Naive thymus-derived CD8-positive, alpha-beta T cell (primary cell): ENCODE measurements at places on chromosomes 1 and 21.

DNA sequence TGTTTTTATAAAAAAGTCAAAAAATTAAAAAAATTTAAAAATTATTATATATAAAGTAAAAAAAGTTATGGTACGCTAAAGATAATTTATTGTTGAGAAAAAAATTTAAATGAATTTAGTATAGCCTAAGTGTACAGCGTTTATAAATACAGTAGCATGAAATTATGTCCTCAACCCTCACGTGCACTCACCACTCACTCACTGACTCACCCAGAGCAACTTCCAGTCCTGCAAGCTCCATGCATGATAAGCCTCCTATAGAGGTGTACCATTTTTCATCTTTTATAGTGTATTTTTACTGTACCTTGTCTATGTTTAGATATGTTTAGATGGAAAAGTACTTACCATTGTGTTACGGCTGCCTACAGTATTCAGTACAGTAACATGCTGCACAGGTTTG is 5.1 kb downstream of the DISC1 start:
- DNase-seq, result no peak

DNA sequence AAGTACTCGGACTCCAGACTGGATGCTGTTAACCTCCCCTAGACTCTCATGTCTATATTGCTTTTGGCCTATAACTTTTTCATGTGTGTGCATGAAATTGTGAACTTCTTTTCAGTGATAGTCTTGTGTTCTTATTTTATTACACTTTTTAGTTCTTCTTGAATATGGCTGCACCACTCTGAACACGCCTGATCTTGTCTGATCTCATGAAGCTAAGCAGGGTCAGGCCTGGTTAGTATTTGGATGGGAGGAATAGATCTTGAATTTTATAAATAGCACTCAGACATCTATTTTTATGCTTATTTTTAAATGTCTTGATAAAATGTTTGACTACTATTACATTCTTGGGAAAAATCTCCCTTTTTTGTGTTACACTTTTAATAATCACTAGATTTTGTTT is 22.4 kb downstream of the TCP10L start:
- DNase-seq, result no peak

DNA sequence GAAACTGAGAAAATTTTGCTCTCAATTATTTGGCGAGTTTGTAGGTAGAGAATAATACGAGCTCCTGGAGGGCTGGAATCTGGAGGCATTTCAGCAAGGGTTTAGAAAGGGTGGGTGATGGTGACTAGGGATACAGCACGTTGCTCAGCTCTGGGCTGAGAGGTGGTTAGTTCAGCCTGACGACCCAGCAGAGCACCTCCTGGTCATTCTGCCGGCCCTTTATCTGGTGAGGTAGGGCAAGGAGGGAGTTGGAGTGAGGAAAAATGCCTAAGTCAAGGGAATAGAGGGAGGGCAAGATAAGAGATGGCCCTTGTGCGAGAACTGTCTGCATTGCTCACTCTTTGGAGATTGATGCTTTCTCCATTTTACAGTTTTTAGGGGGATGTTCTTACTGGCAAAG is 19.1 kb downstream of the GALNT2 start:
- no peak for DNase-seq

- no peak for DNase-seq
Measured at GRCh38 chr21:41631564-41632461, 123.9 kb upstream of the TMPRSS2 start.

DNA sequence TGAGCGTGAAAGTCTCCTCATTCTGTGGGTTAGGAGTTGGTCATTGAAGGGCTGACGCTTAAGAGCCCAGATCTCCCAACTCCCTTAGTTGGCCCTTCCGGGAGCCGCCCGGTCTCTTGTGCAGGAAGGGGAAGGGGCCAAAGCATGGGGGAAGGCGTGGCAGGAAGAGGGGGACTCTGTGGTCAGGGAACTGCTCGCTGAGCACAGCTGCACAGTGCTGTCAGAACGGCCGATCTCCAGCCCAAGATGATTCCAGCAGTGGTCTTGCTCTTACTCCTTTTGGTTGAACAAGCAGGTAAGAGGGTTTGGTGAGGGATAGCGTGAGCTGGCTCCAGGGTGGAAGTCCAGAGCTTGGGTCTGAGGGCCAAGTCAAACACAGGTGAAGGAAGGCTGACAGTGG is at the start of gene FCER1G:
Gene FCER1G, plus strand, starts transcription at position 220 of the 400 bp plus-strand sequence. Its CDS starts 27 bp downstream, at position 247.
- no peak for DNase-seq

GRCh38 chr1:56758135-56758534 is 61.1 kb downstream of the FYB2 start:
- no peak for DNase-seq

GRCh38 chr1:234713859-234714258 is 103.9 kb upstream of the IRF2BP2 start:
- no peak for DNase-seq

DNA sequence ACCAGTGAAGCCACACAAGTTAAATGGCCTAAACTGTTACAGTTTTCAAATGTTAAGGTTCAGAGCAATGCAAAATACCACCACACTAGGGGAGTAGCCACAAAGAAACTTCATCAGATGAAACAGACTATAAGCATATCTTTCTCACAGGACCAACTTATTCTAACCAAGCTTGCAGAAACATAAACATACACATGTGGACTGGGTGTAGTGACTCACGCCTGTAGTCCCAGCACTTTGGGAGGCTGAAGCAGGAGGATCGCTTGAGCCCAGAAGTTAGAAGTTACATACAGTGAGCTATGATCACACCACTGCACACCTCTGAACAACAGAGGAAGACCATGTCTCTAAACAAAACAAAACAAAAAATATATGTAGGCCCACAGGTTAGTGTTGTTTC is 17.3 kb downstream of the WDR47 start:
- no peak for DNase-seq
